Neural crest cell (in vitro differentiated cells): ENCODE measurements at places on chromosomes 7 and 10. TPM values are rescaled to one million over a fixed set of nuclear protein-coding genes. Genes with fewer than 3 reads are reported as not detected.

GRCh38 chr7:47795631-47796030 lies 152.6 kb downstream of the PKD1L1 start:
- no peaks in the 10 kb centered on the region for H3K27me3 ChIP-seq
- no peaks in the 10 kb centered on the region for H3K36me3 ChIP-seq
- no peak overlapping the region for H3K27ac ChIP-seq

GRCh38 chr7:5672468-5672867 lies 109.0 kb downstream of the RNF216 start:
- peaks cover 19% of the 10 kb centered on the region for H3K4me1 ChIP-seq
- no peaks in the 10 kb centered on the region for H3K36me3 ChIP-seq
- no peak overlapping the region for H3K4me3 ChIP-seq
- H3K27me3 ChIP-seq, result no peaks in the 10 kb centered on the region
- no peak for DNase-seq

GRCh38 chr7:83469076-83469475 lies 179.9 kb downstream of the SEMA3E start:
- H3K4me1 ChIP-seq, result peaks cover 18% of the 10 kb centered on the region
- no peak overlapping the region for H3K27ac ChIP-seq
- H3K4me3 ChIP-seq, result no peak overlapping the region
- DNase-seq, result no peak
- H3K27me3 ChIP-seq, result peaks cover 7% of the 10 kb centered on the region

DNA sequence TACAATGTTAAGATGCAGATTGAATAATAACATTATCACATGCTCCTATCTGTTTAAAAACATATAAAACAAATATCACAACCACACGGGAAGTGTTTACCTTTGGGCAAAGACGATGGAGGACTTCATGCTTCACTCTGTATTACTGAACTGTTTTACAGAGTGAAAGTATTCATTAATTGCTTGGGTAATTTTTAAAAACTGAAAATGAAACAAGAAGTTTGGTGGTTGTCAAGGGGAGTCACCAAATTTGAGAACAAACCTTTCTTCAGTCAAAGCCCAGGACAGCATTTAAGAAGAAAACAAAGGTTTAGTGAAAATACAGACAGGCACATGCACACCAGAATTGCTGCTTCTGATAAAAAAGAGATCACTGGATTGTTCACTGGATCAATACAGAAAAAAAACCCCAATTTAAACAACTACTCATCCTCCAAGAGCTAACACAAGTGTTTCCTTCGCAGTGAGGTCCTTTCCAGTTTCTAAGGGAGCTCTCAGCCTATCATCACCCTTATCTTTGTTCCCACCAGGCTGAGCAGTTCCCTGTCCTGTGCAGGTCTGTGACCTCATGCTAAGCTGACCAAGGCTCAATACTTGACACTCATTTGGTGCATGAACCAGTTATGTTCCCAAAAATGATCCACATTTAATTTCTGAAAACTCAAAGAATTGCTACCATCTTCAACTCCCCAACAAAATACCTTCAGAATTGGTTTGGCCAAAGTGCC lies 8.8 kb downstream of the PARP12 start:
- H3K4me3 ChIP-seq, result no peak overlapping the region
- peaks cover 5% of the 10 kb centered on the region for H3K27me3 ChIP-seq
- no peak for DNase-seq

- peaks cover 5% of the 10 kb centered on the region for H3K36me3 ChIP-seq
- no peaks in the 10 kb centered on the region for H3K27me3 ChIP-seq
- H3K4me1 ChIP-seq, result no peaks in the 10 kb centered on the region
- DNase-seq, result no peak
- H3K27ac ChIP-seq, result no peak overlapping the region
- no peak overlapping the region for H3K4me3 ChIP-seq
Measured at GRCh38 chr7:78326876-78327275, 528.3 kb downstream of the PHTF2 start.

DNA sequence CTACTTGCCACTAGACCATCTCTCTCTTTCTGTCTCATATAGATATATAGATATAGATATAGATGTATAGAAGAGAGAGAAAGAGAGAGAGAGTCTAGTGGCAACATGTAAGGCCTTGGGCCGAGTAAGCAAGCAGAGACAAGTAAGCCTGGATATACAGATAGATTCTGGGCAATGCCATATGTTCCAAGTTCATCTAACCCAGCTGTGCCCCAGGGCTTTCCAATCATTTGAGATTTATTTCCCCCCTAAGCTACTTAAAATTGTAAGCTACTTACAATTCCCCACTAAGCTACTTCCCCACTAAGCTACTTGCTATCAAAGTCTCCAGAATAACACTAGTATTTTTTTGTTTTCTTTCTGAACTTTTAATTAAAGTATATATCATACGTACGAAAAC lies 1094.1 kb downstream of the DNAJB9 start:
- H3K27me3 ChIP-seq, result no peaks in the 10 kb centered on the region
- H3K36me3 ChIP-seq, result no peaks in the 10 kb centered on the region

DNA sequence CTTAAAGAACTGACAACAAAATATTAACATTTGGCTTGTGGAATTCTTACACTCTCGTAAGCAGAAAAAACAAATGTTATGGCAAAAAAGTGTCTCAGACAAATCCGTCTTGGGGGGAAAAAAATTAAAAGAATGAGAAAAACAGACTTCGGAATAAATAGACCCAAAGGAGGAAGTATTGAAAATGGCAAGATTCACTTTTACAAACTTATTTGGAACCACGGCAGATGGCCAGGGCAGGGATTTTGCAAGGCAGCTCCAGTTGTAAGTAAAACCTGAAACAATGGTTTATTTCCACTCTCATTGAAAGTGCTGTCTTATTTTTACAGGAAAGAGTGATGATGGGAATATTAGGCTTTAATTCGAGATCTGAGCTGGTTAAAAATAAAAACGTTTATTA lies 1.5 kb upstream of the ZNF438 start:
- H3K36me3 ChIP-seq, result no peaks in the 10 kb centered on the region
- no peaks in the 10 kb centered on the region for H3K27me3 ChIP-seq

- H3K27me3 ChIP-seq, result peaks cover 97% of the 10 kb centered on the region
Measured at GRCh38 chr7:20779041-20779440, 7.6 kb downstream of the SP8 start.

DNA sequence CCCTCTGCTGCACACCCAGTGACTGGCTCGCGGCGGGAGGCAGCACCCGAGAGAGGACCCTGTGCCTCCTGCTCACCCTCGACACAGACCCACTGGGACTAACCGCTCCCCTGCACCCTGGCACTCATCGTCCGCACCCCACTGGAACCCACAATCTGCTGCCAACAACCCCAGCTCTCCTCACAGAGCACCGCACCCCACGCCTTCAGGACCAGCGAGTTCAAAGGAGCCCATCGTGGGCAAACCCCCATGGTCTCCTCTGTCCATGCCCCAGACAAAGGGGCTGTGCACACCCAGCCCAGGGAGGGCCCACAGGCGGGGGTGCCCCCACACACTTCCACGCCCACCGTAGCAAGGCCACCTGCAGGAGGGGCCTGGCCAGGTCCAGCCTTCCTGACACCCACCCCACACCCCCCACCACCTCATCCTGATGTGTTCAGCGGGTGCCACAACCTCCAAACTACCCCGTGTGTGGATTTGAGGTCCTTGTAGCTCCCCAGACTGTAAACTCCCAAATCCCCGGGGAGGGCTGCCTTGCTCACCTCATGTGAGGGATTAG lies 14.0 kb downstream of the RASGEF1A start:
- H3K4me1 ChIP-seq, result no peaks in the 10 kb centered on the region
- DNase-seq, result no peak
- no peak overlapping the region for H3K27ac ChIP-seq
- no peaks in the 10 kb centered on the region for H3K27me3 ChIP-seq
- no peaks in the 10 kb centered on the region for H3K36me3 ChIP-seq

DRGX gene
- 0.18 and 0.19 TPM in 2 replicates for total RNA-seq

SPDYE11 gene
- total RNA-seq, result not detected in 2 replicates

VPS37D gene
- 10.0 and 10.1 TPM in 2 replicates for total RNA-seq

CACNA2D1 gene
- total RNA-seq, result 3.1 and 4.5 TPM in 2 replicates

LRRC72 gene
- not detected in 2 replicates for total RNA-seq
